Activated CD8-positive, alpha-beta memory T cell treated with anti-CD3 and anti-CD28 coated beads for 36 hours (primary cell): ENCODE measurements at places on chromosomes 12 and 14. TPM values are rescaled to one million over a fixed set of nuclear protein-coding genes. Genes with fewer than 3 reads are reported as not detected.

P2RX7 gene
- 3.4 TPM for total RNA-seq

LRFN5 gene
- total RNA-seq = not detected

KCNJ8 gene
- total RNA-seq = not detected

ISCA2 gene
- 27.6 TPM for total RNA-seq

PLA2G1B gene
- total RNA-seq = not detected

FGFR1OP2 gene
- total RNA-seq = 49.1 TPM

BICDL1 gene
- 96.2 TPM for total RNA-seq

ATXN3 gene
- total RNA-seq = 32.8 TPM

BICD1 gene
- 18.7 TPM for total RNA-seq

C12orf56 gene
- not detected for total RNA-seq

DACT1 gene
- 0.48 TPM for total RNA-seq

LMNTD1 gene
- total RNA-seq = not detected

MYH6 gene
- not detected for total RNA-seq

CACNA1C gene
- total RNA-seq = 0.04 TPM

PMCH gene
- 1.8 TPM for total RNA-seq

ANKRD33 gene
- not detected for total RNA-seq

RILPL2 gene
- total RNA-seq = 24.3 TPM

TAS2R19 gene
- 1.1 TPM for total RNA-seq

WNT5B gene
- not detected for total RNA-seq

MYL6B gene
- total RNA-seq = 68.4 TPM

ERH gene
- 386 TPM for total RNA-seq

MIP gene
- total RNA-seq = not detected

PTGR2 gene
- 4.5 TPM for total RNA-seq

BDKRB1 gene
- total RNA-seq = not detected

C12orf54 gene
- not detected for total RNA-seq

OTX2 gene
- not detected for total RNA-seq

SYNE3 gene
- total RNA-seq = 38.7 TPM

KCNK13 gene
- total RNA-seq = not detected

DDX11 gene
- total RNA-seq = 128 TPM

SERPINA3 gene
- total RNA-seq = not detected

DPPA3 gene
- total RNA-seq = not detected

ISCU gene
- 91.4 TPM for total RNA-seq

GSG1 gene
- not detected for total RNA-seq

GLIPR1L1 gene
- not detected for total RNA-seq

NELL2 gene
- total RNA-seq = 50.0 TPM

OR4K2 gene
- not detected for total RNA-seq

GPX2 gene
- total RNA-seq = not detected

SRRM4 gene
- total RNA-seq = not detected

PGF gene
- not detected for total RNA-seq

HOXC10 gene
- not detected for total RNA-seq

KLRC2 gene
- 7.5 TPM for total RNA-seq

TNFAIP2 gene
- 0.82 TPM for total RNA-seq

SRGAP1 gene
- total RNA-seq = 0.69 TPM

EML1 gene
- total RNA-seq = 1.3 TPM

KIF5A gene
- 2.0 TPM for total RNA-seq

LTA4H gene
- 71.4 TPM for total RNA-seq

TCL1A gene
- total RNA-seq = not detected

PZP gene
- total RNA-seq = not detected

FAM222A gene
- total RNA-seq = 2.5 TPM

KCNA1 gene
- not detected for total RNA-seq

FLRT2 gene
- not detected for total RNA-seq

DPY19L2 gene
- total RNA-seq = 8.7 TPM

NID2 gene
- total RNA-seq = 0.13 TPM

KRT6B gene
- not detected for total RNA-seq

TMEM119 gene
- not detected for total RNA-seq
